ENCODE measurements at places on chromosomes 3 and 15.

- DNase-seq, result peak; percentile 80
These were observed at the start of gene ZNF445 for GRCh38 chr3:44477312-44478030. ZNF445 (minus strand) TSS chr3:44477670; CDS start chr3:44455549, 22,121 bp downstream.

DNA sequence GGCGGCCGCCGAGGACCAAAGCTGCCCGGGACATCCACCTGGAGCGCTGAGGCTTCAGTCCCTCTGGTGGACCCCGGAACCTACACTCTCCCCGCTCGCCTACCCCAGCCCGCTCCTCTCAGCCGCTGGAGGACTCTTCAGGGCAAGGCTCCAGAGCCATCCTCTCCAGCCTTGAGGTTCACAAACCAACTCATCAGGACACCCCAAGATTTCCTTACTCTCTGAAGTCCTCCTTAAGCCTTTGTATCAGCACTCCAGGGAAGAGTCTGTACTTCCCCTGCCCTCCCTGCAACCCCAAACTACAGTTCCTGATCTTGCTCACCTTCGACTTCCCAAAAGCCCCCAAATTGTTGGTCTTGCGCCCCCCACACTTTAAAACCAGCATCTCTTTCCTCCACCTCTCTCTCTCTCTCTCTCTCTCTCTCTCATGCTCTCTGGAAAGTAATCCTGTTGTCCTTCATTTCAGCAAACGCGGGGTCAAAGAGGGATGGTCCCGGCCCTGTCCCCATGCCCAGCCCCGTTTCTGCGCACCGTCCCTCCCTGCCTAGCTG is 438 bp downstream of the THBS1 start:
- DNase-seq, result no peak

GRCh38 chr3:107112356-107112755 is 264.9 kb upstream of the CCDC54 start:
- no peak for DNase-seq

DNA sequence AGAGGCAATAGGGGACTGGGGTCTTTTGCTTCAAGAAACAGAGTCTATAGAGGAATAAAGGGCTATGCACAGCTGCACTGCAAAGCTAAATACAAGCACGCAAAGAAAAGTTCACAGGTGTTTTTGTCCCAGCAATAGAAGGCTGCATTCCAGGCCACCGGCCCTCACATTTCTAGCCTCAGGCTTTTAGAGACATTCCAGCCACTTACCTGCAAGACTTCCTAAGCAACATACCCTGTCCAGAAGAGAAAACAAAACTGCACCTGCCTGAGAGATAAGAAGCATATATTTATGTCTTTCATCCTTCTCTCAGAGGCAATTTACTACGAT is 220.5 kb downstream of the OPA1 start:
- DNase-seq, result no peak

DNA sequence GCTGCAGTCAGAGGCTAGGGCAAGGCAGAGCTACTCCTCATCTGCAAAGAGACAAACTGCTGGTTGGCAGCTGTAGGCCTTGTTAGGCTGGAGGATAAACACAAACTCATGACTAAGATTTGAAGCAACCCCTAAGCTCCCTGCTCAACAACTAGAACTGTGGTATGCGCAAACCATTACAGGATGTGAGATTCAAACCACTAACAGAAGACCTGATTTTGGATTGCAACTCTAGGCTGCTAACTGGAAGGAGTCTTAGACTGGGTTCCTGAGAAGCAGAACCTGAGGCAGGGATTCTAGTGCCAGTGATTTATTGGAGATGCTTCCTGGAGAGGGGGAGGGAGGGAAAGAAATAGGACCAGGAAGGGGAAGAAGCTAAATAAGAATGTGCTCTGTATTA is 22.5 kb downstream of the CCR4 start:
- peak; percentile 16 for DNase-seq

GRCh38 chr3:127207727-127208482 is 15.0 kb downstream of the PRR23E start:
- DNase-seq, result no peak
